ENCODE measurements at places on chromosomes 13 and 19.

GRCh38 chr13:79451500-79451962 is 29.4 kb upstream of the NDFIP2 start:
- DNase-seq, result peak; percentile 71

GRCh38 chr13:23453132-23453531 is 19.6 kb upstream of the SACS start:
- DNase-seq, result no peak

- no peak for DNase-seq
Observed at GRCh38 chr13:104530741-104531140, 1464.5 kb upstream of the SLC10A2 start.

GRCh38 chr19:1685046-1685445 is 32.6 kb upstream of the TCF3 start:
- DNase-seq, result no peak

DNA sequence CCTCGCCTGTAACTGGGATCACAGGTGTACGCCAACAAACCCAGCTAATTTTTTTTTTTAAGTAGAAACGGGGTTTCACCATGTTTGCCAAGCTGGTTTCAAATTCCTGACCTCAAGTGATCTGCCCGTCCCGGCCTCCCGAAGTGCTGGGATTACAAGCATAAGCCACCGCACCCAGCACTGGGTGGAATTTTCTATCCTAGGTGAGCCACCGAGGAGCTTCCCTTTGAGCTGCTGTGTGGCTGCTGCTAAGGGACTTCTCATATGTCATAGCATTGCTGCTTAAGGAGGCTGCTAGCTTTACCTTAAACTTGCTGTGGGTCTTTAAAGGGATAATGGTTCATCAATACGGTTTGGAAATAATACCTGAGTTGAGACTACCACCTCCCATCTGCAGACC is 2.9 kb upstream of the AMER2 start:
- DNase-seq, result no peak

DNA sequence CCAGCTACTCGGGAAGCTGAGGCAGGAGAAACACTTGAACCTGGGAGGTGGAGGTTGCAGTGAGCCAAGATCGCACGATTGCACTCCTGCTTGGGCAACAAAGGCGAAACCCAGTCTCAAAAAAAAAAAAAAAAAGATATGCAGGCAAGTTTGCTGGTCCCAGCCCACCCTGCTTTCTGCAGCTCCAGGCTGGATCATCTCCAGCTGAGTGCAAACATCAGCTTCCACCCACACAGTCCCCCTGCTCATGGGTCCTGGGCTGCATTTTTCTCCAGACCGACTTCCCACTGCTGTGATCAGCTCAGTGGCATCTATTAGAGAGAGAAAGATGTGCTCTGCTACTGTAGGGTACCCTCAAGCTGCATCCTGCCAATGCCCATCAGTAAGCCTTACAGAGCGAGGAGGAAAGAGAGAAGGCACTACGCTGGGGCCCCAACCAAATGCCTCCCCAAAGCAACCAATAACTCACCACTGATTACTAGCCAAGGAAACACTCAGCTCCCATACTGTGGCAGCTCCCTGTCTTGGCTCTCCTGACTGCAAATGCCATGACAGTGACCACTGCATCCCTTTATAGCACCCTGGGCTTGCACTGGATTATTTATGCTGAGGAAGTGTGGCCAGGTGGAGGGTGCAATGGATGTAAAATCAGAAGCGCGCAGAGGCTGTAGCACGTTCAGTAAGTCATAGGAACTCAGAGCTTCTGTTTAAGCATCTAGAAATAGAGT is 170.9 kb upstream of the ZNF507 start:
- DNase-seq, result no peak

- DNase-seq, result no peak
Observed at GRCh38 chr13:28475916-28476725, 18.8 kb downstream of the FLT1 start.

- DNase-seq, result no peak
Observed at GRCh38 chr13:90420683-90421082, 926.8 kb upstream of the MIR17HG start.

- no peak for DNase-seq
Observed at GRCh38 chr19:9295411-9295849, 14.2 kb downstream of the ZNF699 start.

GRCh38 chr19:44607049-44607448 is 6.3 kb upstream of the IGSF23 start:
- DNase-seq, result no peak

DNA sequence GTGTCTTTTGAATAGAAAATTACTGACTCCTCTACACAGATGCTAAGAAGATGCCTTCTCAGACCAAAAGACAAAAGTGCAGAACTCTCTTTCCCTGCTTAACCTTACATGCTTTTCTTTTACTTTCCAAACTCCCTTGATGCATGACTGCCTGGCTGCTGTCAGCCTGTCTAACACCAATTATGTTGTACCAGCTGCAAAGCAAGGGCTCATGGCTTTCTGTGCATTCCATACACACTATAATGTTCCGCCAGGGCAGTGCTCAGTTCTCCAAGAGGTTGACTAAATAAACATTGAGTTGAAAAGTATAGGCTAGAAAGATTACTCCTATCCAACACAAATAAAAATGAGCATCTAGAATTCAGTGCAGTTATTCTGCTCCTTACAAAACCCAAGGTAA is 330.4 kb upstream of the NBEA start:
- DNase-seq, result no peak

- no peak for DNase-seq
Observed at GRCh38 chr19:52946322-52947310, 16.1 kb downstream of the ZNF816 start.

DNA sequence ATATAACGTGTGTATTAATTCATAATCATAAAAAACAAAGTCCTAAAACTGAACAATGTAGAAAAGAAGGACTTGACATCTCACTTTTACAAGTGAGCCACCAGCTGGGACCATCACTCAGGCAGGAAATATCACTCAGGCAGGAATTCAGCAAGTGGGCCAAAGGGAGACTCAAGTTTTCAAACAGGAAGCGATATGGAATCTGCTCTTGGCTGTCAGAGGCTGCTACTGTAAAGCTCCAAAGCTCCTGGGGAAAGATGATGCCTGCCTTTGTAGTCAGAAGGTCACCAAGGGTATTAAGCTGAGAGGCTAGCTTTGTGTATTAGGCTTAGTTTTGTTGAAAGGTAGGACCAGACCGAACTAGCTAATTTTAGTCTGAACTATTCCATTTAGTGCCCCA is 5.5 kb upstream of the AKAP11 start:
- no peak for DNase-seq

GRCh38 chr13:70747262-70747661 is 639.0 kb upstream of the KLHL1 start:
- DNase-seq, result no peak

- DNase-seq, result no peak
Observed at GRCh38 chr13:40401911-40402776, 264.3 kb downstream of the FOXO1 start.

GRCh38 chr19:8141726-8142512 is 7.5 kb downstream of the FBN3 start:
- DNase-seq, result no peak

GRCh38 chr13:99055281-99055680 is 77.4 kb upstream of the DOCK9 start:
- no peak for DNase-seq

GRCh38 chr13:33487575-33488243 is 202.2 kb upstream of the STARD13 start:
- no peak for DNase-seq

All from stimulated activated CD8-positive, alpha-beta memory T cell treated with anti-CD3 and anti-CD28 coated beads, Interleukin-4, amount 100 ng/mL, for 1 hour (primary cell).